ENCODE measurements at places on chromosomes 6 and 20.
A peak's percentile ranks its signal among the peaks of the same experiment; 100 is the strongest.

DNA sequence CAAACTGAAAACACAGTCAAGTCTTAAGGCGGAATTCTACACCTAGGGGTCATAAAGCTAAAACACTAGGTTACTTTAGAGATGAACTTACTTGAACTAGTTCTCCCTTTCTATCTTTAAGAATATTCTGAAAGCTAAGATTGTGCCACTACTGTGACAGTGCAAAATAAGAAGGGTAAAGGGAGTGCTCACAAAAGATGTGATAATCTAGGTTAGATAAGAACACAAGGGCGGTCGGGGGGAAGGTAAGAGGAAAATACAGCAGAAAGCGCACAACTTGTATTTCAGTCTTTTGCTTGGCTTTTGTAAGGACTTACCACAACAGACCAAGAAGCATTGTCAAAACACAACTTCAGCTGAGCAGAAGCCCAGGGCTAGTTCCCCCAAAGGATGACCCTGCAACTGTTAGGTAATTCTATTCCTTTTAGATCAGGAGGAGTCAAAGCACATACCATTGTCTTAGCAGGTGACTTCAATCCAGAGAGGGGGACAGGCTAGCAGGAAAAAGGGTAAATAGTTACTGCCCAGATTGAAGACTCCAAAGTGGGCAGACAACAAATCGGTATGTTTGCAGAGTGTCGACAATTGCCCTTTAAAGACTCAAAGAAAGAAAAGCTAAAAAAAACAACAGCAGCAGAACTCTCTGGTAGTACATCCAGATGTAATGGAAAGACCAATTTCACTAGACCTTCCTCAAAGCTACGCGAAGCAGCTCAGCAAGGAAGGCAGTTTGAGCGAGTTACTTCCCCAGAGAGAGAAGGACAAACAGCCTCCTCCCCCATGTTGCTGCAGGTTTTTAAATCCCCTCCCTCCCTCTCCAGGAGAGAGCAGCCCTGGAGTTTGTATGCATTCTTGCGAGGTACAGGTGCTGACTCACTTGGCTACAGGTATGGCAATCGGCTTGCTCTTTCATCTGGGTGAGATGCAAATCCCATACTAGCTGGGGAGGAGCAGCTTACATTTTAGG is 59.0 kb downstream of the RIPOR2 start:
- DNase-seq: no peak

DNA sequence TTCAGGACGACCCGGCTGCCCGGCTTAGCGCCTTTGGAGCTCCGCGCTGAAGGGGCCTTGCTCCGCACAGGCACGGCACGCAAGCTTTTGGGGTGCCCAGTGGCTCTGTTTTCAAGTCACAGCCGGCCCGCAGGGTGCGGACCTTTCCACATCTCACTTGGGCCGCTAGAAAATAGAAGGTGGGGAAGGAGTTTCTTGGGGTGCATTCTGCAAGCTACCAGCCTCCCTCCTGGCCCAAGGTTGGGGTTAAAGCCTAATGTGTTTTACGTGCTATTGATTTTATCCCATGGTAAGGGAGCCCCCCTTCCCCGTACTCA is 561 bp downstream of the KAT14 start:
- DNase-seq: no peak

- no peak for DNase-seq
Observed at GRCh38 chr6:56024931-56025330, 149.5 kb upstream of the BMP5 start.

DNA sequence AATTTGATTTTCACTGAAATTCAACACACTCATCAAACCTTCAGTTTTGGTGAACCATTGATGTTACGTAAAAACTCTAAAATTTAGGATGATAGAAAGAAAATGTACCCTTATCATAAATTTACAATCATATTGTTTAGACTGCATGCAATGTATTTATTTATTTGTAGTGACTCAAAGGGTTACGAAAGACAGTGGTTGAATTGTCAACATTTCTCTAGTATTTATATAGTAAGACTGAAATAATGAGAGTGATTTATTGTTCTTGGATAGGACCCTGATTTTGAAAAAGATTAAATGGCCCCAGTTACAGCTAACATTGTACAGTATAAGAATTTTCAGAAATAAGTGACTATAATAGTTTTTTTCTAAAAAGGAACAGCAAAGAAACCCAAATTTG is 591.5 kb downstream of the RFPL4B start:
- DNase-seq: no peak

GRCh38 chr6:112571488-112572270 is 224.5 kb downstream of the RFPL4B start:
- DNase-seq: no peak

DNA sequence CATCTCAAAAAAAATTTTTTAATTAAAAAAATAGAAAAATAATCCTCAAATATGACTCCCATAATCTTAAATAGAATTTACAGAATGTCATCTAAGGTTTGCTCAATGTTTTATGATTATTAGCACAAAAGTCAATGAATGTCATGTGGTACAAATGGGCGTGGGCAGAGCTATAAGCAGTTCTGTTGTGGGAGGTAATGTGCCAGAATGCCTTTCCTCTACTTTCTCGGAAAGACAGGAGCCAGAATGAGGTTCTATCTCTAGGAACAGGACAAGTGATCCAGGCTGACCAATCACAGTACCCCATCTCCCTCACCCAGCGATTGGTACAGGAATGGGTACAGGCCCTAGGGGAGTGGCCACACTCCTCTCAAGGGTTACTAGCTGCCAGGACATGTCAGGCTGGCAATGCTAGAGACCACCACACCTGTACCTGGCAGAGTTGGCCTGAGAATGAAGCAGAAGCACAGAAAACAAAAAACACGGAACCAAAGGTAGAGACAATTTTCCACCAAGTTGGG is 15.1 kb downstream of the RALGAPA2 start:
- DNase-seq: no peak

- no peak for DNase-seq
Observed at GRCh38 chr6:69888482-69889233, 22.3 kb downstream of the COL19A1 start.

- no peak for DNase-seq
Observed at GRCh38 chr6:128580224-128581110, 60.1 kb upstream of the PTPRK start.

- DNase-seq: no peak
Observed at GRCh38 chr6:69542494-69542893, 254.3 kb downstream of the LMBRD1 start.

GRCh38 chr6:11950109-11950508 is 62.0 kb upstream of the HIVEP1 start:
- DNase-seq: no peak

DNA sequence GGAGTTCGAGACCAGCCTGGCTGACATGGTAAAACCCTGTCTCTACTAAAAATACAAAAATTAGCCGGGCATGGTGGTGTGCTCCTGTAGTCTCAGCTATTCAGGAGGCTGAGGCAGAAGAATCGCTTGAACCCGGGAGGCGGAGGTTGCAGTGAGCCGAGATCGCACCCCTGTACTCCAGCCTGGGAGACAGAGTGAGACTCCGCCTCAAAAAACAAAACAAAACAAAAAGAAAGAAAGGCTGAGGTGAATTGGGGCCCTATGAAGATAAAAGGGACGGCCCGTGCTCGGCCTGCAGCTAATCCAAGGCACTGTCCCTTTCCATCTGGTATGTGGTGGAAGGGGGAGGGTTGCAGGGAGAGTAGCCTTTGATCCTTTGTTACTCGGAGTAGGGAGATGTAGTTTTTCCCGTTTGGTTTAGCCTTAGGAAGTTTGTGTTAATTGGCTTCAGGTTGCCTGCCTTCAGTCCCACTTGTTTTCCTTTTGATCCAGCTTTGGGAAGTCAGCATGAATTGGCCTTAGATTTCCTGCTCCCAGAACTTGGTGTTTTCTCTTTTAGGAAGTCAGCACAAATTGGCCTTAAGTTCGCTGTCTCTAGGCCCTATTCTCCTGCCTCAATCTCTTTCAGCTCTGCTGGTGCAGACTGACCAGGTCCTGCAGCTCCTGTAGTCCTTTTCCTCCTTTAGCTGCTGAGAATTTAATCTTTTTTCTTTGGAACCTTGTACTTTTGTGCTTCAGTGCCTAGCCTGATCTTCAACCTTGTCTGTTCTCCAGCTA is 36.1 kb upstream of the PAQR8 start:
- no peak for DNase-seq

DNA sequence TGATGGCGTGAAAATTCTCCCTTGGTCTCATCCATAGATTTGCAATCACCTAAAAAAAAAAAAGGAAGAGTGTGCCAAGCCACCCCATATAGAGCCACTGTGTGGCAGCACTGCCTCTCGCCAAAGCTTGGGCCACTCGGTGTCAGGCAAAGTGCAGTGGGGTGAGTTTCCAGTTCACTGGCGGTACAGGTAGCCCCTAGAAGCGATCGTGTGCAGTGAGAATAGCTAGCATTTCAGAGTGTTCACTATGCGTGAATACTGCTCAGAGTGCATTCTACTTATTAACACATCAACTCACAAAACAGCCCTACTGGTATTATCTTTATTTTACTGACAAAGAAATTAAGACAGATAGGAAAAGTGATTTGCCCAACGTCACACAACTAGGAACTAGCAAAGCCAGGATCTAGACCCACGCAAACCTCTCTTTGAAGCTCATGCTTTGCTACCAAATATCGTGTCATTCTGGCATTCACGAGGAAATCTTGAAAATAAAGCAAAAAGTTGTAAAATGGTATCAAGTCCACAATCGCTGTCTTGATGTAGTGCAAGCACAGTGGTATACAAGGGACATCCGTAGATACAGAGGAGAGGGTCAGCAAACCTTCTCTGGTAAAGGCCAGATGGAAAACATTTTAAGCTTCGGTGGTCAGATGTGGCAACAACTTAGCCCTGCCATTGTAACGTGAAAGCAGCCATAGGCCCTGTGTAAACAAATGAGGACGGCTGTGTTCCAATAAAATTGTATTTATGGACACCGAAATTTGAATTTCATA is 10.4 kb upstream of the GCNT2 start:
- peak; percentile 82 for DNase-seq

- no peak for DNase-seq
Observed at GRCh38 chr20:47318586-47319516, 37.6 kb downstream of the ZMYND8 start.

GRCh38 chr20:59831916-59832270 is 101.5 kb downstream of the SYCP2 start:
- no peak for DNase-seq

DNA sequence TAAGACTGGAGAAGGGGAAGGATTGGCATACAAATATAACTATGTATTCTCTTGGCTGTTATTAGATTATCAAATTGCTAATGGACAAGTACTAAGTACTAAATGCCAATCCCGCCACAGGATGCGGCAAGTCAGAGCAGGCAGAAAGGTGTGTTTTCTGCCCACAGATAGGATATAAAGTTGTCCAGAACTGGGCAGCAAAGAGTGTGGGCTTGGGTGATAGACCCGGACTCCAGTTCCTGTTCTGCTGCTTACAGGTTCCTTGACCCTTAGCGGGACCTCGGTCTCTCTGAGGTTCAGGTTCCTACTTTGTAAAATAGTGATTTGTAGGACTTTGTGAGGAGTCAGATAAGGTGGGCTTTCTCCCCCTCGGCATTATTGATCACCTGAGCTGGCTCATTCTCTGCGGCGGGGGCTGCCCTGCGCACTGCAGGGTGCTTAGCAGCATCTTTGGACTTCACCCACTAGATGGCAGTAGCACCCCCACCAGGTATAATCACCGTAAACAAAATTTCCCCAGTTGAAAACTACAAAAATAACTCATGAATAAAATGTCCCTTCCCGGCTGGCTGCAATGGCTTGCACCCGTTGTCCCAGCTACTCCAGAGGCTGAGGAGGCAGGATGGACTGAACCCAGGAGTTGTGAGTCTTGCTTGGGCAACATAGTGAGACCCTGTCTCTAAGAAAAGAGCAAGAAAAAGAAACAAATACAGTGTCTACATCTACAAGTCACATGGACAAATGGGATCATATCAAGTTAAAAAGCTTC is 193.1 kb downstream of the DOK5 start:
- peak; percentile 15 for DNase-seq

GRCh38 chr6:129667621-129668020 is 42.4 kb downstream of the ARHGAP18 start:
- no peak for DNase-seq

DNA sequence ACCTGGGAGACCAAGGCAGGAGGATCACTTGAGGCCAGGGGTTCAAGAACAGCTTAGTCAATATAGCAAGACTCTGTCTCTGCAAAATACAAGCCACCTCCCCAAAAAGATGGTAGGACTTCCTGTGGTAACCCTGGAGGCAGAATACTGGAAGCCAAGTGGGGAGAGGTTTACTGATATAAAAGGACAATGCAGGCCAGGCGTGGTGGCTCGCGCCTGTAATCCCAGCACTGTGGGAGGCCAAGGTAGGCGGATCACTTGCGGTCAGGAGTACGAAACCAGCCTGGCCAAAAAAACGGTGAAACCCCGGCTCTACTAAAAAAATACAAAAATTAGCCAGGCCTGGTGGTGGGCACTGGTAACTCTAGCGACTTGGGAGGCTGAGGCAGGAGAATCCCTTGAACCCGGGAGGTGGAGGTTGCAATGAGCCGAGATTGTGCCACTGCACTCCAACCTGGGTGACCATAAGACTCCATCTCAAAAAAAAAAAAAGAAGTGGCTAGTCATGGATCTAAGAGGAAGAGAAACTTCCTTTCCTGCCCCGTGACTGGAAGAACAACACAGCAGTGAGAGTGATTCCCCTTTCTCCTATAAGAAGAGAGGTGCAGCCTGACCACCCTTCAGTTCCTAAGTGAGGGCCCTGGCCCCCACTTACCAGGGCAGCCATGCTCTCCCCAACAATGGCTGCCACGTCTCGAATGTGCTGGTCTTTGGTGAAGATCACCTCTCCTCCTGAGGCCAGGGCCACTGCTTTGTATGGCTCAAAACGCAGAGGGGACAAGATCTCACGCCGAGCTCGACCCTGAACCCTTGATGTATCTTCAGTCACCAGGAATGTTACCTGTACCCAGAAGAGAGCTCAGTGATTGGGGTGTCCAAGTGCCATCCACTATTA is 6.2 kb downstream of the SAPCD1 start:
- DNase-seq: no peak

Data from OCI-LY7 (cell line).